GM12892 (cell line): ENCODE measurements at places on chromosomes 2 and 18.
A peak's percentile ranks its signal among the peaks of the same experiment; 100 is the strongest.

GRCh38 chr2:224325941-224326340 lies 76.0 kb downstream of the FAM124B start:
- no peak for DNase-seq

DNA sequence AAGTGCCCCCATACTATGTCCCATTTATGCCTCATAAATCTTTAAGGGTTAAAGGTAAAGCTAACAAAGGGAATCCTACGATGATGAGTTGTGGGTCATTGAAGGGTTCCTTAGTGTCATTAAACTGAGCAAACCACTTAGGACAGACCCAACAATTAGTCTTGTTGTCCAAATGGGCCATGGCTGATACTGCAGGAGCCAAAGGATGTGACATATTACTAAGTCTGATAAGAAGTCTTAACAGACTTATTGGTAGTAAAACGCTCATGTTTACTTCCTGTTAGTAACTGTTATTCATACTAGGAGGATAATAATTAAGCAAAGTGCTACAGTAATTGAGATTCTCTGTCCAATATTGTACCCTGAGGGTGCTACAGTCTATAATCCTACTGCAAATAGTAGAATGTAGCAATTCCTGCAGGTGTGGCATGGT lies 96.8 kb downstream of the PTPN4 start:
- no peak for DNase-seq

DNA sequence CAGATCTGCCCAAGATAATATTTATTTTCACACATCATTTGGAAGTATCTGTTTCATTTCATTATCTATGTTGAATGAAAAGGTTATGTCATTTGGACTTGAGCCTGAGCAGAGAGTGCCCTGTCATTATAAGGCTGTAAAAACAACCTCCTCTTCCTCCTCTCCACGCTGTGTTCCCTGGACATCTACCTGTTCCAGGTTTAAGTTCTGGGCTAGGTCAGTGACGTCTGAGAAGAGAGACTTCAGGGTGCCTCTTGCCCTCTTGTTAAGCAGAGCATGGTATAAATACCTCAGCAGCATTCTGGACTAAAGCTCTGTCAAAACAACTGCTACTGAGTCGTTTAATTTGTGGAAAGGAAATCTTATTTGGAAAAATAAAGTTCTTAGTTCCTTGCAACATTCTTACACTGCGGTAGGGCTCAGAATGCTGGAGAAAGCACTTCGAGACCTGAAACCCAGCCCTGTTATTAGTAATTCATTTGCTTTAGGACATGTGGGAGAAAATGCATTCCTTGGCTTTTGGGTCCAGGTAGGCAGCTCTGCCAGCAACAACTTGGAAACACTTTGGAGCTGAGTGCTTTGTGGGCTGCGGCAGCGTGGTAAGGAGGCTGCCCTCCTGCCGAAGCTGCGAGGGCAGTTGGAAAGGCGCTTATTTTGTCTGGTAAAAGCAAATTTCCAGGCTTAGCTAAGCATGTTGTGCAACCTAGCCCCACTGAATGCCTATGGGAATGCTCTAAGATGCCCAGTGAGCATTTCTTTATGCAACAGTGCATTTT lies 91.8 kb upstream of the NEDD4L start:
- DNase-seq, result no peak

DNA sequence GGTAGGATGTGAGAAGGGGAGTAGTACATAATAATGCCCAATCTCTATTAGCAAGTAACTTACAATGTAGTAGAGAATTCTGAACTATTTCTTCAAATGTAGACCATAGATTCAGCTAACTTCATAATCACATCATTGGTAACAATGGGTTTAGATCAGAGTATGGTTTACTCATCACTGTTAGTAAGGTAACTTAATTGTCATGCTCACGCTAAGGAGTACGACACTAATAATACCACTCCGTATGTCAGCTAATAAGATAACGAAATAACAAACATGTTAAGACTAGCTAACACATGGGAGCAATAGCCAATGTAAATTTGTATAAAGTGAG lies 56.4 kb upstream of the CCDC141 start:
- DNase-seq, result no peak

DNA sequence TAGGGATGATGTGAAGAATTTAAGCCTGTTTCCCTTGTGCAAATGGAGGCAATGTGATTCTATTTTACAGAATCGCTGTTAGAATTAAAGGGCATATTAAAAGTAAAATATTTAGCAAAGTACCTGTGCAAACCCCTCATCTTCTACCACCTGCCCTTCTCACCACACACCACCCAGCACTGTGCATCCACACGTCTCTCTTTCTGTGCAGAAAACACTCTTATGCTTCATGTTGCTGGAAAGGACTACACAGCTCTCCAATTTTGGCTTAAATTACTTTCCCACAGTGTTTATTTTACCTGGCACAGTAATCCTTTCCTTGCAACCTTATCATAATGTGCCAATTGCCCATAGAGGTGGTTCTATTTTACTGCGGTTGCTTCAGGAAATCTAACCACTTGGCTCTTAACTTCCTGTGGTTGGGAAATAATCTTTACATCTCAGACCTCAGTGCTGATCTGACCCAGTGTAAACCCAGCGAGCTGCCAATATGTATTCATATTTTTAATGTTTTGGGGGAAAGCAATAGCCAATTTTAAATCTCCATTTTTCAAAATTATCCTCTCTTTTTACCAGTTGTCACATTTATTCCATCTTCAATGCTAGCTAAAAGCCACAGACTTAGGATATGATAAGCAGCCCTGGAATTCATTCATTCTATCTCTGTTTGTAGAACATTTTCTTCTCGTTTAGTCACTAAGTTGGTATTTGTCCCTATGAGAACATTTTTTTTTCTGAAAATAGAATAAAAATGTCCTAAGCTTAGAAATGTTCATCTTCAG lies 250.9 kb downstream of the DSEL start:
- no peak for DNase-seq

DNA sequence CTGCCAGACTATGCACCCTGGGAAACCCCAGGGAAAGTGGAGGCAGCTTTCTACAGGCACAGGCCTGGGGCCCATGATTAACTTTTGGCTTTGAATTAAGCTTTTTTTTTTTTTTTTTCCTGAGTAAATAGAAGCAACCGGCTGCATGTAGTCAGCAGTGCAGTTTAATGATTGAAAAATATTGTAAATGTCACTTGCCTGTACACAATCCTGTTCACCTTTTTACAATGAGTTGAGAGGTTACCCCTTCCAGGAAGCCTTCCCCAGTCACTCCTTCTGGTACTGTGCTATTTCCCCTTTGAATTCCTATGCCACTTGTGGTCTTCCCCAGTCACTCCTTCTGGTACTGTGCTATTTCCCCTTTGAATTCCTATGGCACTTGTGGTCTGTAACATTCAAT lies 475.6 kb downstream of the TDRD15 start:
- DNase-seq, result no peak

DNA sequence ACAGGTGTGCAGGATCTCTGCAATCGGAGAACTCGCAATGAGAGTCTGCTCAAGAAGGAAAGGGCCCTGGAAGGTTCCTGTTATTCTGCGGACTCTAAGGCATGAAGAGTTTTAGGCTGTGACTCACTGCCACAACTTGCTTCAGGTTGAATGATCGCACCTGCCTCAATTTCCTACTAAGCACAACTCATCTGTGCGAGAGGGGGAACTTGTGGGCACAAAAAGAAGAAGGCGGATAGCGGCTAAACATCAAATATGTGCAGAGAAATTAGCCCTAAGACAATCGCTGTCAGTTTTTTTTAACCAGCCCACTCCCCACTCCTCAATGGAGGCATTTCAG lies 14.0 kb upstream of the CREG2 start:
- DNase-seq, result no peak

DNA sequence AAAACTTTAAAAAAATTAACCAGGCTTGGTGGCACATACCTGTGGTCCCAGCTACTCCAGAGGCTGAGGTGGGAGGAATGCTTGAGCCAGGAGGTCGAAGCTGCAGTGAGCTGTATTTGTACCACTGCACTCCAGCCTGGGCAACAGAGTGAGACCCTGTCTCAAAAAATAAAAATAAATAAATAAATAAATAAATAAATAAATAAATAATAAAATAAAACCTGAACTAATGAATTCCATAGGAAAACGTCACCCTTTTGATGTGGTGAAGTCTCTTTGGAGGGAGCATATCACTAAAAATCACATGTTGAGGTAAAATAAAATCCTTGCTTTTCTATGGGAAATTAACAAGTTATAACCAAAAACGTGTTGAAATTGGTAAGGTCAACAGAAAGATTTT lies 29.6 kb upstream of the ITGAV start:
- DNase-seq, result no peak

DNA sequence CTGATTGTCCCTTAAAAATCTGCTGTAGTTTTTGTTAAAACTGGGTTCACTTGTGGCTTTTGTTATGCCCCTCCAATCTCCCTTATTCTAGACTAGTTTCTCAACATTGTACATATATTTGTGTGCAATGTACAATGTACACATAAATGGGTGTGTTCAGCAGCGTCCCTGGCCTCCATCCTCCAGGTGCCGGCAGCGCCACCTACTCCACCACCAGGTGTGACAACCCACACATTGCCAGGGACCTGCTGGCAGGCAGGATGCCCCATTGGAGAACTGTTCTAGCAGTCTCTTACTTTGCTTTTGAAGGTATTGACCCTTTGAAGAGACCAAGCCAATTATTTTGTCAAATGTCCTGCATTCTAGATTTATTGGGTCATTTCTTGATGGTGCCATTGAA lies 75.4 kb downstream of the SH3RF3 start:
- DNase-seq, result no peak

- DNase-seq, result no peak
These were observed 489.1 kb downstream of the CNTNAP5 start for GRCh38 chr2:124514236-124514635.

DNA sequence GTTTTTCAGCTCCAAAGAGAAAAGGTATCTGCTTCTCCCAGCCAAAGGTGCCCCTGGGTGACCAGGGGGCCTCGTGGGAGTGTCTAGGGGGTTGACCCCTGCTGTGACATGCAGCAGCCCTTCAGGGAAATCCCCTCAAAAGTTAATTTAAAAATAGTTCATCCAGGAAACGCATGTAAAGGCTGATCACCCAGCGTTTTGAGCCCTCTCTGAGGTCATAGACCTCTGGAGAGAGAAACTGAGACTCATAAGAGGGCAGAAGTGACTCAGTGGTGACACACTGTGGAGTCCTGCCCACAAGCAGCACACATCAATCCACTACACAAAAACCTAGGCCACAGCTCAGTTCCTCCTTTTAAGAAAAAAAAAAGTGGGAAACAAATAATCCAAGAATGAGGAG lies 11.9 kb downstream of the GAL3ST2 start:
- DNase-seq, result peak; percentile 24

GRCh38 chr2:80529466-80530165 lies 225.1 kb upstream of the LRRTM1 start:
- no peak for DNase-seq

- DNase-seq, result no peak
These were observed 95.6 kb downstream of the SP3 start for GRCh38 chr2:173869244-173870229.

DNA sequence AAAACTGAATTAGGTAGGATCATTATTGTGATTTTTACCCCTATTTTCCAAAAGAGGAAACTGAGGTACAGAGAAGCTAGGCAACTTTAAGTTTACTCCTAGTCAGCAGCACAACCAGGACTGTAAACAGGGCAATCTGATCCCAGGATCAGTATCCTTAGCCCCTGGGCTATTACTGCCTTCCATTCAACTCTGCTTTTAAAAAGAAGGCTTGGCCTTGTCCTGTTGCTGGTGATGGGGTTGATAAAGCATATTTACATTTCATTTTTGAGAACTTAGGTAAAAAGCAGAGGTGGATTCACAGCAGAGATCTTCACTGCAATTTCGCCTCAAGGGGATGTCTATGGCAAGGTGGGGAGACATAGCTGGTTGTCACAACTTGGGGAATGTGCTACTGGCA lies 148.5 kb downstream of the GALNT14 start:
- DNase-seq, result no peak
